ENCODE measurements at places on chromosomes 4 and X.

- no peak for DNase-seq
Measured at GRCh38 chr4:168978001-168978700, 31.9 kb downstream of the CBR4 start.

- DNase-seq, result no peak
Measured at GRCh38 chrX:46864606-46865005, 27.8 kb downstream of the RP2 start.

DNA sequence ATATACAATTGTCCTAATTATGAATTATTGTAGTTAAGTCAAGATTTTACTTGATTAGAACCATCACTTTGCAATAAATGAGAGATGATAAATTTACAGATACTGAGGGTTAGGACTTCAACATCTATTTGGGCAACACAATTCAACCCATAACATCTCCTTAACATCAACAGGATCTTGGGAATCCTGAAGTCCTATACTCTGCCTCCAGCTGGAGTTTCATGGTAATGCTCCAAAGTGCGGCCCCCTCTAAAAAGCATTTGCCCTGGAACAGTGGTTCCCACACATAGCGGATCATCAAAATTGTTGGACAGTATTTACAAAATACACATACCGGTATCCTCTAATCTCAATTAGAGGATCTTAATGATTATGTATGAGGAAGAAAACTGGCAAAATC, 618.6 kb downstream of the CENPC start:
- DNase-seq, result no peak

DNA sequence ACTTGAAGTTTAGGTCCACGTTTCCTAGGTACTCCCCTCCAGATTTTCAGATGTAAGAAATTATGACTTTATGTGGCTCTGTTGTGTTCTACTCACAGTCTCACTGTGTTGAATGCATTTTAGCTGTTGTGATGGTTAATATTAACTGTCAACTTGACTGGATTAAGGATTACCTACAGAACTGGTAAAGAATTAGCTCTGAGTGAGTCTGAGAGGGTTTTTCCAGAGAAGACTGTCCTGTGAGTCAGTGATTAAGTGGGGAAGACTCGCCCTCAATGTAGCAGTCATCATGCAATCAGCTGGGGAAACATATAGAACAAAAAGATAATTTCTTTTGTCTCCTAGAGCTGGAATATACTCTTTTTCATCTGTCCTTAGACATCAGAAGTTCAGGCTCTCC, 493.4 kb downstream of the ACTRT1 start:
- DNase-seq, result no peak

DNA sequence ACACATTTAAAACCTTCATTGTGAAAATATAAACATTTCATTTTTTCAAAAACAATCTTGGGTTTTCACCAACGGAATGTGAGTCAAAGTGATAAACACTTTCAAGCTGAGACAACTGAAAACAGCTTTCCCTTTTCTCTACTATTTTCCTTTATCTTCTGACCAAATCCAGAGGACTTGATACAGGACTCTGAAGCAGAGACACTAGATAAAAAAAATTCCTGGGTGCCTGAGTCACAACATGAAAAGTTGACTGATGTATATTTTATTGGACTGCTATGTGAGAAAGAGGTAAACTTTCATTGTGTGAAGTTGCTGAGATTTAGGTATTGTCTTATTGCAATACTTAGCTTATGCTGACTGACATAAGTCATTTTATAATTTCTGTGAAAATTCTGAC, 411.2 kb downstream of the SPOCK3 start:
- no peak for DNase-seq

DNA sequence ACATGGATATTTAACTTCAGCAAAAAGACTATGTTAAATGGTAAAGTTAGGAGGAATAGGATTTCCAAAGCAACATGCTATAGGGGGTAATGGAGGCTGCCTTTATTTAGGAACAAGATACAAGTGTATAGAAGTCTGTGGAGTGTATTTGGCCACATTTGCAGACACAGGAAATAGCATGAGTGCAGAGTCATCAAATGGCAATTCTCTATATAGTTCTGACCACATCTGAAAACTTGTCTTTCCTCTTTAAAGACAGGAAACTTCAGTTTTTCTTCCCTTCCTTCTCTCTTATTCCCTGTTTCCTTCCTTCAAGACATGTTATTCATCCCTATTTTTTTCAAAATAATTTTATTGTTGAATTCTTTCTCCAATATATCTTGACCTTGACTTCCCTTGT, 119.3 kb upstream of the PITX2 start:
- no peak for DNase-seq

DNA sequence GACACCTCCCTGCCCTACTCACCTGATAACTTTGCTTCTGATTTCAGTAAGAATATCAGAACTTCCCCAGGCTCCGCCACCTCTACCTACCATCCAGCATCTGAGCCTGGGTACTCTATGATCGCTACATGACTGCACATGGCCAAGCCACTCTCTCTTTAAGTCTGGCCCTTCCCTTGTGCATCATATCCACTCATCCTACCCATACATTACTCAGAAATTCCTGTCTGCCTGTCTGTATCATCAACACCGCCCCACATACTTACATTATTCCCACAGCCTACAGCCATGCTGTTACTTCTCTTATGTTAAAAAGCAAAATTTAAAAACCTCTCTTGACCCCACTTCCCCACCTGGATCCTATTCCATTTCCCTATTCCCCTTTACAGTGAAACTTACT, 84.7 kb downstream of the SCD5 start:
- no peak for DNase-seq

GRCh38 chr4:4980621-4981230, 38.5 kb downstream of the CYTL1 start:
- no peak for DNase-seq

- DNase-seq, result no peak
Measured at GRCh38 chrX:68719904-68720614, 72.6 kb downstream of the STARD8 start.

- DNase-seq, result peak; percentile 32
Measured at GRCh38 chr4:1873776-1874175, 2.6 kb downstream of the NSD2 start.

Measured in NCI-H510A treated with DMSO at 0.1 percent for 48 hours (cell line).